Lung (tissue), 17 donors: ENCODE measurements at places on chromosomes 6 and 20. TPM values are rescaled to one million over a fixed set of nuclear protein-coding genes. Genes with fewer than 3 reads are reported as not detected.

SOX18 gene
- 52.2 TPM for total RNA-seq

CMTR1 gene
- 39.3 TPM for total RNA-seq

SLC22A3 gene
- total RNA-seq: 30.9 TPM

SPATS1 gene
- 4.4 TPM for total RNA-seq

- no peaks in the 10 kb centered on the region for H3K36me3 ChIP-seq
- peaks cover 2% of the 10 kb centered on the region for H3K4me1 ChIP-seq
- H3K27ac ChIP-seq: peak overlapping the region; percentile 66
- H3K4me3 ChIP-seq: no peak overlapping the region
- H3K27me3 ChIP-seq: no peaks in the 10 kb centered on the region
Measured at GRCh38 chr20:34874094-34874654, 1.5 kb upstream of the GGT7 start.

- H3K36me3 ChIP-seq: no peaks in the 10 kb centered on the region
- no peak overlapping the region for H3K27ac ChIP-seq
- H3K4me3 ChIP-seq: no peak overlapping the region
- DNase-seq: no peak
- H3K27me3 ChIP-seq: no peaks in the 10 kb centered on the region
Measured at GRCh38 chr6:37477656-37478435, 21.8 kb downstream of the CCDC167 start.

- no peaks in the 10 kb centered on the region for H3K27me3 ChIP-seq
- no peak overlapping the region for H3K27ac ChIP-seq
- no peaks in the 10 kb centered on the region for H3K4me1 ChIP-seq
- no peak overlapping the region for H3K4me3 ChIP-seq
- DNase-seq: no peak
Measured at GRCh38 chr6:167399599-167399998, 74.7 kb downstream of the TTLL2 start.

DNA sequence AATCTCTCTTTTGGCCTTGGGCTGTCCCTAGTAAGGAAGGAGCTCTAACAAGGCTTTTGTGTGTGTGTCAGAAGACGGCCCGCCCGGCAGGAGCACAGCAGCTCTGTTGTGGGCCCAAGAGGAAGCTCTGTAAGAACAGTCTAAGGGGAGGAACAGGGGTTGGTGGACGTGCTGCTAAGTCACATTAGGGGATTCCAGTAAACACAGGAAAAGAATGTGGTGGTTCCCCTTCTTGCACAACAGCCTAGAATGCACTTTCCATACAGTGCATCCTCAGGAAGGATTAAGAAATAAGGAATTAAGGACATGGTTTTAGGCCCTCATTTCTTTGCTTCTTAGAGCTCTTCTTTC, 114.5 kb downstream of the RNF144B start:
- no peaks in the 10 kb centered on the region for H3K27me3 ChIP-seq
- H3K36me3 ChIP-seq: no peaks in the 10 kb centered on the region
- peak overlapping the region; percentile 51 for H3K27ac ChIP-seq
- peak; percentile 32 for DNase-seq
- H3K4me1 ChIP-seq: peaks cover 3% of the 10 kb centered on the region
- no peak overlapping the region for H3K4me3 ChIP-seq
